ENCODE measurements at places on chromosomes 7 and 10.

DNA sequence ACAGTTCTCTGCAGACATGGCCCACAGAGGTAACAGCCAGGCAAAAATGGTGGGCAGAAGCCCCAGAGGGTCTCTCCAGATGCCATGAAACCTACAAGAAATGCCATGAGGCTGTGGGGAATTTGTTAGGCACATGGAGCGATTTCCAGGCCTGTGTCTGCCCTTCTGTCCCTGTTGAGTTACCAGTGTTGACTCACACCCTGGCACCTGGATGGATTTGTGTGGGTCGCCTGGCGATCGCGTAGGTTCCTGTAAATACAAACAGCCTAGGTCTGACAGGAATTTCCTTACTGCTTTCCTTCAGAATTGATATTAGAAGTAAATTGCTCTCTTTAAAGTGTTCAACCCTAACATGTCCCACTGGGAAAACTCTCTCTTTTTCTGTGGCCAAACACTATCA lies 164.9 kb upstream of the EEPD1 start:
- H3K4me1 ChIP-seq, result peaks cover 1% of the 10 kb centered on the region
- no peaks in the 10 kb centered on the region for H3K36me3 ChIP-seq
- H3K27ac ChIP-seq, result no peak overlapping the region
- H3K27me3 ChIP-seq, result no peaks in the 10 kb centered on the region
- no peak for DNase-seq

DNA sequence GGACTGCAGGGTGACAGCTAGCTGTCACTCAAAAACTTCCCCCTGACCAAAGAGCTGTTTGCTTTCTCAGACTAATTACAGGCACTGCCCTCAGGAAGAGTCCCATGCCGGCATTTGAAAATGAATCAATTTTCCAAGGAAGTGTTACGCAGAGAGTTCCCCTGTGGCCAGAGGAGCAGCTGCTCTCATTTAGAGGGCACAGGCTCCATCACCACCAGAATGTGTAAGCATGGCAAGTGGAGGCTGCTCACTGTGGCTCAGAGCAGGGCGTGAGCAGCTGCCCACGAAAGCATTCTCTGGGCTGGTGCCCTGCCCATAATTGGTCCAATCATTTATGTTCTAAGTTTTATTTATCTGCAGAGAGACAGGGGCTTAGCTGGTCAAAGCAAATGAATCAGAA lies 202.2 kb downstream of the RAMP3 start:
- no peak overlapping the region for H3K27ac ChIP-seq
- no peak overlapping the region for H3K4me3 ChIP-seq
- no peaks in the 10 kb centered on the region for H3K4me1 ChIP-seq
- H3K36me3 ChIP-seq, result no peaks in the 10 kb centered on the region
- peaks cover 3% of the 10 kb centered on the region for H3K27me3 ChIP-seq

DNA sequence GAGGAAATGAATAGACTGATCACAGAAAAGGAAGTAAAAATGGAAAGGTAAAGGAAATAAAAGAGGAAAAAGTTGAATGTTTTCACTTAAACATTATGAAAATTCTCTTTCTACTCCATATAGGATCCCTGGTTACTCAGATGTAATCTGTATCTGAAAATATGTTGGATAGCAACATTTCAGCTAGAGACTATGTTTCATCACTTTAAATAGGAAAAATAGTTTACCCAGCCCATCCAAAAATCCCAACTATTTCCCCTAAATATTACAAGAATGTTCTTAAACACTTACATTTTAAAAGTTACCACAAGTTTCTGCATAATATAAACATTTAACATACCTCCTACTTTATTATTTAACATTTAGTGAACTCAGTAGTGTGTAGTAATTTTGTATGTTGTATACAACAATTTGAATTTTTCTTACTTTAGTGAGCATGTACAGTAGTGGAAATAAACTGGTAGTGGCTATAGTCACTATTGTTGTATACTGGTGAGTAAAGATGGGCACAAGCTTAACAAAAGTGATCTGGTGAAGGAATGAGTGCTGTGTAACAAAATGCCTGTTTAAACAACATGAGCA lies 27.1 kb downstream of the SLF2 start:
- H3K4me3 ChIP-seq, result no peak overlapping the region
- H3K27me3 ChIP-seq, result no peaks in the 10 kb centered on the region
- H3K36me3 ChIP-seq, result peaks cover 17% of the 10 kb centered on the region
- H3K27ac ChIP-seq, result no peak overlapping the region
- no peak for DNase-seq

DNA sequence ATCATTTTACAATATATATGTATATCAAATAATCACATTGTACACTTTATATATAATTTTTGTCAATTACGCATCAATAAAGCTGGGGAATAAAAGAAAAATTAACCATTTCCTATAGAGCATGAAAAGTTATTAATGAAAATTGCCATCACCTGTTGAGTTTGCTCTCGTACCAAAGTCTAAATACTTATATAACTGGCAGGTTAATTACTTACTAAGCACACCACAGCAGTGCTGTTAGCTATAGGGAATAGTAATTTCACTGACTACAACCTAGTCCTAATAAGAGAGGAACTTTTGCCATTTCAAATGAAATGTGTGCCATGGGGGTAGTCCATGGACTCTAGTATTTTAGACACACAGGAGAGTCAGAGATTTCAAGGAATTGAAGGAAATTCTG lies 176.9 kb upstream of the COL1A2 start:
- no peaks in the 10 kb centered on the region for H3K36me3 ChIP-seq
- peaks cover 3% of the 10 kb centered on the region for H3K27me3 ChIP-seq
- H3K4me3 ChIP-seq, result no peak overlapping the region
- H3K27ac ChIP-seq, result no peak overlapping the region
- H3K4me1 ChIP-seq, result peaks cover 9% of the 10 kb centered on the region
- no peak for DNase-seq

- no peak for DNase-seq
- H3K4me3 ChIP-seq, result no peak overlapping the region
- H3K27me3 ChIP-seq, result no peaks in the 10 kb centered on the region
- no peaks in the 10 kb centered on the region for H3K36me3 ChIP-seq
These were observed 34.8 kb downstream of the BTRC start for GRCh38 chr10:101388676-101389276.

DNA sequence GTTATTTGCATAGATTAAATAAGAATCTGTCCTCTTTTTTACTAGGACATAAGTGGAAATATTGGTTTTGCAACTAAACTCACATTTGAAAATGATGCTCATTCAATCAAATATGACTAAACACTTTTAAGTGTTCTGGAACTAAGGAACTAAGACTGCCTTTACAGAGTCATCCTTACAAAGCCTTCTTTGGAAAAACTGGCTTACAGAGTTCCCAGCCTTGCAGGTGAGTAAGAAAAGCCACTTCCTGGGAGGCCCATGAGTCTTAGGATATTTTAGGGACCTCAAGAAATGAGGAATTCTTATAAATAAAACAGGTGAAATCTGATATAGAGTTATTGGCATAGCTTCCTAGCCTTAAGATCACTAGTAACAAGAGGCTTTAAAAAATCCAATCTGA lies 135.5 kb downstream of the ALOX5 start:
- no peaks in the 10 kb centered on the region for H3K27me3 ChIP-seq
- peaks cover 3% of the 10 kb centered on the region for H3K36me3 ChIP-seq
- H3K4me3 ChIP-seq, result no peak overlapping the region
- H3K27ac ChIP-seq, result peak overlapping the region; percentile 78

DNA sequence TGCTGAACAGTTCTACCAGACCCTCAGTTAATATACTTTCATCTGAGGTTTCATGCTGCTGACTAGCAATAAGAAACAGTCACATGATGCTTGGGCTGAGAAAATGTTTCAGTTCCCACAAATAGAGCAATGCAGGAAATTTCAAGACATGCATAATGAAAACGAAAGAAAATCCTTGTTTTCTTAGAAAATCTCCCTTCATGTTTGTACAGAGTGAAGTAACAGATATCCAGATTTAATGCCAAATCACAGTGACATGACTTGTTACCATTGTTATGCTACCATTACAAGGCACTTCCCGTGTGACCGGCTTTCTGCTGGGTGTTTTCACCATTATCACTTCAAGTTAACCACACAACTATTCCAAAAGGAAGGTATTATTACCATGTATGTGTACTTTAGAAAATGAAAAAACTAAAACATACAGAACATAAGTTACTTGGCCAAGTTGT lies 121.7 kb downstream of the DOCK4 start:
- H3K4me3 ChIP-seq, result no peak overlapping the region
- no peaks in the 10 kb centered on the region for H3K36me3 ChIP-seq
- H3K27ac ChIP-seq, result no peak overlapping the region
- no peak for DNase-seq
- H3K27me3 ChIP-seq, result no peaks in the 10 kb centered on the region

DNA sequence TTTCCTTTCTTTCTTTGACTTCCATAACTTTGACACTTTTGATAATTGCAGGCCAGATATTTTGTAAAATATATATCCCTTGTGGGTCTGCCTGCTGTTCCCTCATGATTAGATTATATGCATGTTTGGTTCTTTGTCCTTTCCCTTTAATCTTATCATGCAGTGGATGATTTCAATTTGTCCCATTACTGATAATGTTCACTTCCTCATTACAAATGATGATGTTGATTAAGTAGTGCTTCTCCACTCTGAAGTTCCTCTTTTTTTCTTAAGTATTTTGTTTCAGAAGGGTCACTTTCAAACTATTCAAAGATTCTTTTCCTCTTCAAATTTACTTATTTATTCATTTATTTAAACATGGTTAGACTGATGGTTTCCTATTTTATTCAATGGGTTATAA lies 898.1 kb downstream of the XPNPEP1 start:
- no peaks in the 10 kb centered on the region for H3K27me3 ChIP-seq
- DNase-seq, result no peak
- no peaks in the 10 kb centered on the region for H3K4me1 ChIP-seq
- no peak overlapping the region for H3K27ac ChIP-seq

Measured in progenitor cell of endocrine pancreas (in vitro differentiated cells).